ENCODE measurements at places on chromosomes 2 and 18.

DNA sequence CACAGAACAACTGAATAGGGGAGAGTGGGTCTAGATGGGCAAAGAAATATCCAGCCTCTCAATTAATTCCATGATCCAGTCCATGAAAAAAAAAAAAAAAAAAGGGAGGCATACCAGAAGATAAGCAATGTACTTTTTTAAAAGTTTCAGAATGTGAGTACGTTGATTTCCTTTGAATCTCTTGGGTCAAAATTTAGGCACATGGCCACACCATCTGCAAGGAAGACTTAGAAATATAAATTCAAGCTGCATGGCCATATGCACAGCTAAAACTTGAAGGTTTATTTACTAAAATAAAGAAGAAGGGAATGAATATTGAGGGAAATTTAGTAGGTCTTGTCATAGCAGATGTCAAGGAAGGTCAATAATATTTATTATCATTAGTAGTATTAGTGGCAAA, 286.5 kb upstream of the CDH7 start:
- no peak for DNase-seq

DNA sequence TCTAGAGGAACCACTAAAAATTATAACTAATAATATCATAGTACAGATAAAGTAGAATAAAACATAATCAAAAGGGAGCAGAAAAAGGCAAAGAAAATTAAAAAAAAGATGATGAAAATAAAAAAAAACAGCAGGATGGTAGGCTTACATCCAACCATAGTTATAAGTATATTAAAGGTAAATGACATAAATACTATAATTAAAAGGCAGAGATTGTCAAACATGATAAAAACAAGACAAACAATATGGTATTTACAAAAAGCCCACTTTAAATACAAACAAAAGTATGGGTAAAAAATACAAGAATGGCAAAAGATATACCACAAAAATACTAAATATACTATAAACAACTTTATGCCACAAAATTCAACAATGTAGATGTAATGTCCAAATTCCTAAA, 24.4 kb downstream of the CCDC148 start:
- no peak for DNase-seq

DNA sequence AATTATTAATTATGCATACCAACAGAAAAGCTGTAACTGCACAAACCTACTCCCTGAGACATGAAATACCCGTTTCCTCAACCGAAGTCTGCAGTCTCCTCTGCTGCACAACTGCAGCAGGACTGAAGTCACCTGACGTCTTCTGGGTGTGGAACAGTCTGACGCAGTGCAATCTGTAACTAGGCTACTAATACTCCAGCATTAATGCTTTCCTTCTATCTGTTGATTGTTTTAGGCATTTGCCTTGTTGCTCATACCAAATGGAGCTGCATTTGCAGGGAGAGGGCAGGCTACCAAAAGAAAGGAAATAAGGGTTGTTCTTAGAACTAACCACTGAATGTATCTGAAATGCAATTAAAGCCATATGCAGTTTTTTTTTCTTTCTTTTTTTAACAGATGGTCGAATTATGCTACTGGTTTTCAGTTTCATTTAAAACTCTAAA, 40.1 kb downstream of the RTN4 start:
- DNase-seq, result no peak

GRCh38 chr2:19228181-19228593, 130.2 kb downstream of the OSR1 start:
- no peak for DNase-seq

Data from D721Med (cell line).